ENCODE measurements at places on chromosomes 2 and 18.

GRCh38 chr2:46331109-46331766, 34.0 kb downstream of the EPAS1 start:
- no peak for DNase-seq

- no peak for DNase-seq
These were observed 19.2 kb downstream of the PPP4R3B start for GRCh38 chr2:55598056-55598795.

GRCh38 chr2:209834767-209835166, 63.1 kb downstream of the UNC80 start:
- no peak for DNase-seq

- no peak for DNase-seq
These were observed 63.1 kb downstream of the ACVR1C start for GRCh38 chr2:157565550-157565949.

- no peak for DNase-seq
These were observed 28.3 kb downstream of the TCF4 start for GRCh38 chr18:55559739-55560138.

DNA sequence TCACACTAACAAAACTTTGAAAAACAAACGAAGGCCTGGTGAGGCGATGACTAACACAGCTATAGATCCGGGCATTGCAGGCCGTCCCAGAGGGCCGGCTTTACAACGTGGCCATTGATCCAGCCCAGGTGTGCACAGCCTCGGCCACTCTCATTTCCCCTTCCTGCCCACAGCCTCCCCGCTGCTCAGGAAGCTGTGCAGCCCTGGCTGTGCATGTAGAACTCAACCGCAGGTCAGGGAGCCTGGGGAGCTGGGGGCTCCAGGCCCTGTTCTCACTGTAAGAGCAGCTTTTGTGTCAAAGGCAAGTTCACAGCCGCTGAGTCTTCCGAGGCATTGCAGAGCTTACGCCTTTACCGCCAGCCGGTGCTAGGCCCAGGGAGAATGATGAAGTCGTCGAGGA, 87.2 kb downstream of the LONRF2 start:
- no peak for DNase-seq

- DNase-seq, result no peak
These were observed 9.5 kb upstream of the PARD3B start for GRCh38 chr2:204535764-204536163.

Measured in amygdala (tissue), 56 donors.